Stimulated activated CD8-positive, alpha-beta memory T cell treated with anti-CD3 and anti-CD28 coated beads, Interleukin-2, amount 100 ng/mL, for 1 hour (primary cell): ENCODE measurements at places on chromosomes 6 and 20.
A peak's percentile ranks its signal among the peaks of the same experiment; 100 is the strongest.

GRCh38 chr6:117449549-117450439 lies 24.1 kb upstream of the ROS1 start:
- peak; percentile 6 for DNase-seq

- DNase-seq: no peak
These were observed 152.1 kb upstream of the SMLR1 start for GRCh38 chr6:130675072-130675471.

- no peak for DNase-seq
These were observed 318.7 kb downstream of the THBS2 start for GRCh38 chr6:168934660-168935627.

- DNase-seq: no peak
These were observed 327.8 kb upstream of the MAN1A1 start for GRCh38 chr6:119677384-119677783.

GRCh38 chr6:169933251-169933821 lies 181.9 kb downstream of the ERMARD start:
- no peak for DNase-seq

- no peak for DNase-seq
These were observed 7.9 kb downstream of the RAB32 start for GRCh38 chr6:146551545-146551944.

DNA sequence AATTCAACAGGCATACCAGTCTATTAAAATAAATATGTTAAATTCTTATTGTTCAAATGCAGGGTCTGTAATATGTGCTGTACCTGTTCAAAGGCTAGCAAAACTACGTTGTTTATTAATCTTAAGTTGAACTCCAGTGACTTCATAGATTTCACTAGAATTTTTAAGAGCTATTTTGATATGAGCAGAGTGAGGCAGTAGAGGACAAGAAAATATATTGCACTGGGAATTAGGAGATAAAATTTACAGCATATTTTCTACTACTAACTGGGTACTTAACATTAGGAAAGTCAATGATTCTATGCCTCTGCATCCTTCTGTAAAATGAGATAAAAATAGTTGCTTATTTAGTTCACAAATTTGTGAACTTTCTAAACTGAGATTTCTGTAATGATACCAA lies 162.2 kb upstream of the BMP5 start:
- no peak for DNase-seq

DNA sequence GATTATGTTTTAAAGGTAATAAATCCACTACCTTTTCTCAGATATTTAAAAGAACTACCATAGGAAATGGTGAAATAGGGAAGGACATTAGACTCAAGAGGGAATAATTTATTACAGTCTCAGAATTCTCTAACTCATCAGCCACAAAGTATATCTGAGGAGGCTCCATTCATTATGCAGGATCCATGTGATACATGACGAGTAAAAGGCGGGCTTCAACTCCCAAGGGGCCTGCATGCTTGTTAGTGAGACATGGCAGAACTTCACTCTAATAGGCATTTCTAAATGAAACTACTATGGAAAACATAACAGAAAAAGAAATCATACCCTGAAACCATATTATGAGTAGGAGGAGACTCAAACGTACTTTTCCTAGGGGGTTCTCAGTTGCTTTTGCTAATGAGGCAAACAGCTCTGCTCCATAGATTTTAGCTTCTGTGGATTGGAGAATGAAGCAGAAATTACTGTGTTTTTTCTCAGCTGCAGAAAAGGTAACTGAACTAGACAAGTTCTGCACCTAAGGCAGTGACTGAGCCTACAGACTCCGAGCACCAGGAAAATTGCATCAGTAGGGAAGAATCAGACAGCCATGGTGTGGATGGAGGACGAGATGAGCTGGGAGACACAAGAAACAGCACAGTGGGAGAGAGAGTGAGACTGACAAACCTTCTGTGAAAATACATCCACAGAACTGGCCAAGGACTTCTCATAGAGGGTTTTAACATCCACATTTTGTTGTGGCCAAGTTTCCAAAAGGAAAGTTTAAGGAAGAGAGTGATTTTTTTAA lies 254.6 kb upstream of the PRDM1 start:
- DNase-seq: no peak

- no peak for DNase-seq
These were observed 2.2 kb downstream of the TNF start for GRCh38 chr6:31577579-31577966.

GRCh38 chr20:63968928-63969760 lies 586 bp downstream of the ZNF512B start:
- no peak for DNase-seq

DNA sequence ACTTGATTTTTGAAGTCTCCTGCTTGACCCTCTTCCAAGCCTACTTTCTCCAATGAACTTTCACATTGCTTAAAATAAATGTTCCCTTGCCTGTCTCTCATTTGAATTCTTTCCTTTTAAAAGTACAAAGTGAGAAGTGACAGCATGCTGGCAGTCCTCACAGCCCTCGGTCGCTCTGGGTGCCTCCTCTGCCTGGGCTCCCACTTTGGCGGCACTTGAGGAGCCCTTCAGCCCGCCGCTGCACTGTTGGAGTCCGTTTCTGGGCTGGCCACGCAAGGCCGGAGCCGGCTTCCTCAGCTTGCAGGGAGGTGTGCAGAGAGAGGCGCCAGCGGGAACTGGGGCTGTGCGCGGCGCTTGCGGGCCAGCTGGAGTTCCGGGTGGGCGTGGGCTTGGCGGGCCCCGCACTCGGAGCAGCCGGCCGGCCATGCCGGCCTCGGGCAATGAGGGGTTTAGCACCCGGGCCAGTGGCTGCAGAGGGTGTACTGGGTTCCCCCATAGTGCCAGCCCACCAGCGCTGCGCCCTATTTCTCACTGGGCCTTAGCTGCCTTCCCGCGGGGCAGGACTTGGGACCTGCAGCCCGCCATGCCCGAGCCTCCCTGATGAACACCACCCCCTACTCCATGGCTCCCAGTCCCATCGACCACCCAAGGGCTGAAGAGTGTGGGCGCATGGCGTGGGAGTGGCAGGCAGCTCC lies 31.9 kb downstream of the SERPINB6 start:
- DNase-seq: no peak

- no peak for DNase-seq
These were observed 23.5 kb downstream of the CFAP206 start for GRCh38 chr6:87431263-87431662.

DNA sequence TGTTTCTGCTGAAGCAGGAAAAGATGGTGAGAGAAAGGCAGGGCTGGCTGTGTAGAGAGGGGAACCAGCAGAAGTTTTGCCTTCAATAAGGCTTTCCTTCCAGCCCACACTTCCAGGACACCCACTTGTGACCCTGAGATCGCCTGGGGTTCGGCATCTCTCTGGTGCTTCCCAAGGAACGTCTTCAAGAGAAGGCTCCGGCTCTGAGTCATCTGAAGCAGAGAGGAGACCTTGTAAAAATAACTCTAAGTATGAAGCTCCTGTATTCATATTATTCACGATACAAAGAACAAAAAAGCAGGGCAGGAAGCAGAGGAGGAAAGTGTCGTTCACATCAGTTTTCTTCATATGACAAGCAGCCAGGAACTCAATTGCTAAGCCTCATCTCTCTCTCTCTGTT lies 95.4 kb upstream of the MRPS10 start:
- no peak for DNase-seq

GRCh38 chr6:46899659-46900058 lies 22.1 kb downstream of the ADGRF5 start:
- no peak for DNase-seq

DNA sequence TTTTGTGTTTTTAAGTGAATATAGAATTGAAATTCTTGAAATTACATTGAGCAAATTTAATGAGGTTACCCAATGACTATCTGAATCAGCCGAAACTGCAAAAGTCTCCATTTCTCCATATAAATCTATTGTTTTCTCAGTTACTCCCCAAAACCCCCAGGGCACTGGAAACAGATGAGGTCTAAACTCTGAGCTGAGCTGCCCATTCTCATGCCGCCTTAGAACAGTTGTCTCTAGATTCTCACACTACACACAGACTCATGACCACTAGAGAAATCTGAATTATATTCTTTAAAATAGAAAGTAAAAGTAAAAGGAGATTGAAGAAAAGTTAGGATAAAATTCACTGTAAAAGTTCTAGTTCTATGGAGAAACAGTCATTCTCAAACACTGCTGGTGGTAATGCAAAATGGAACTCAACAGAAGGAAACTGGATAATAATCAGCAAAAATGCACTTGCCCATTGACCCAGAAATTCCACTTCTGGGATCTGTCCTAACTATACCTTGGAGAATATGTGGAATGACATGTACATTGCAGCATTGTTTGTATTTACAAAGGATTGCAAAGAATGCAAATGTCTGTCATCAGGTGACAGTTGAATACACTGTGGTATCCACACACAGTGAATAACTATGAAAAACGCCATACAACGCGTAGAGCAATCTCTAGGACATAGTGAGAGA lies 125.5 kb downstream of the IPCEF1 start:
- no peak for DNase-seq

DNA sequence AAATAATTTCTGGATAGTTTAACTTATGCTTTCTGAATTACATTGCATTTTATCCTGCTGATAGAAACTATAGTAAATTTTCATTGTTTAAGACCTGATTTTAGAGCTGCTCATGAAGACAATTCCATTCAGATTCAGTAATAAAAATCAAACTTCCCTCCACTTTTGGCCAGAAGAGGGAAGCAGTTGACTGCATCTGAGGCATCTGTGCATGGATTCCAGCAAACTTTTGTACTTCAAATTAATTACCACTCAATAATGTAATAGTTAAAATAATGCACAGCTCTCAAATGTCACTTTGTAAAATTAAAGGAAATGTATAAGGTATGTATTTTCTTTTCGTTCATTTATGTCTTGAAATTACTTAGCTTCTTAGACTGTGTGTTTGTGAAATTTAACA lies 64.2 kb upstream of the SLC35B3 start:
- no peak for DNase-seq

DNA sequence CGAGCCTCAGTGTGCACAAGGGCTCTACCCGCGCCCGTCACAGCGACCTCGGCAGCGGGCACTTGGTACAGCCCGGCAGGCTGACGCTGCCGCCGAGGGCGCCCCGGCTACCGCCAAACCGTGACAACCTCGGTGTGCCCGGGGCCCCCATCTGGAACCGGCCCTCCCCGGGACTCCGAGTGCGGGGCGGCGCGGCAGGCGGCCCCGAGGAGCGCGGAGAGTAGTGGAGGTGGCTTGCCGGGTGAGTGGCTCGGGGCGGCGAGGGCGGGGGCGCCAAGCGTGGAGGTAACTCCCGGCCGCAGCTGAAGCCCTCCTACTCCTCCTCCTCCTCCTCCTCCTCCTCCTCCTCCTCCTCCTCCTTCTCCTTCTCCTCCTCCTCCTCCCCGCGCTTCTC lies at the start of gene ISM1:
TSS of gene ISM1 (plus strand) at position 371 of the 394 bp plus-strand sequence. CDS start 503 bp downstream, outside the sequence.
- peak; percentile 4 for DNase-seq

DNA sequence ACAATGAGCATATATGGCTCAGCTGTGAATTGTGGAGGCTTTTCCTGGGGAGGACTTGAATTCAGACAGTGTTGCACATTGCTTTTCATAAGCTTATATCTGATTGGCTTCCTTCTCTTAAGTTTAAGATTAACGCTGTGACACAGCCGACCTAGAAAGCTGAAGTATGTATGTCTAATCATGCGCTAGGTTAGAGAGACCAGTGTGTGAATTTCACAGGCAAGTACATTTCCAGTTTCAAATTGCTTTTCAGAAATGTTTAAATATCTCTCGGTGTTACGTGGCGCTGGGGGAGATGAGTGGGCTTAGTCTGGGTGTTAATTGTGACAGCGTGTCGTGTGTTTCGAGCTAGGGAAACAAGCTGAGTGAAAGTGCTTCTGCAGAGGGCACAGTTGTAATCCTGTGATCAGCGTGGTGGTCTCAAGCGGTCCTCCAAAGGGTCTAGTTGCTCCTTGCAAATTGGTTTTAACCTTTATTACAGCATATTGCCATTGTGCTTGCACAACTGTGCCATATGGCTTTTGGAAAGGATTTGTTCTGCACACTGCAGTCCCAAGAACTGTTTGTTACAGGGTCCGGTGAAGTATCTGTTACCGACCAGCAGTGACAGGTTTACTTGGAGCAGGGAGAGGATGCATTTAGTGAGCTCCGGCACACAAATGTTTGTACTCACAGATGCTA lies 166.6 kb downstream of the SASH1 start:
- no peak for DNase-seq

DNA sequence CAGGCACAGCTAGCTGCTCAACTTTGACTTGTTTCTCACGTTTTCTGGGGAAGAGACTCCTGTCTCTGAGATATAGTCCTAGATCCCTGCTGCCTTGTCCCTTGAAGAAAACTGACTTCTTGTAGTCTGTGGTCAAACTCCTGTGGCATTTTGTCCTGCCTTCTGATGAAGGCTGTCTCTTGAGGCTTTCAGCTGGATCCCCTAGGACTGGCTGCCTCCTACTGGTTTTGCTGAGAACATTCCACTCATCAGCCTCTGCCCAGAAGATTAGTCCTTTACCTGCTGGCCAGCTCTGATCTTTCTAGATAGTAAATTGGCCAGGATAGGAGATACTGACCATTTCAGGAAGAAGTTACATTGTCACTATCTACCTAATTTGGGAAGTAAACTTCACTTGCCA lies 71.9 kb upstream of the CNR1 start:
- no peak for DNase-seq

- no peak for DNase-seq
These were observed 716.4 kb upstream of the CITED2 start for GRCh38 chr6:140090871-140091270.

- no peak for DNase-seq
These were observed 11.9 kb downstream of the GOPC start for GRCh38 chr6:117590447-117590846.

DNA sequence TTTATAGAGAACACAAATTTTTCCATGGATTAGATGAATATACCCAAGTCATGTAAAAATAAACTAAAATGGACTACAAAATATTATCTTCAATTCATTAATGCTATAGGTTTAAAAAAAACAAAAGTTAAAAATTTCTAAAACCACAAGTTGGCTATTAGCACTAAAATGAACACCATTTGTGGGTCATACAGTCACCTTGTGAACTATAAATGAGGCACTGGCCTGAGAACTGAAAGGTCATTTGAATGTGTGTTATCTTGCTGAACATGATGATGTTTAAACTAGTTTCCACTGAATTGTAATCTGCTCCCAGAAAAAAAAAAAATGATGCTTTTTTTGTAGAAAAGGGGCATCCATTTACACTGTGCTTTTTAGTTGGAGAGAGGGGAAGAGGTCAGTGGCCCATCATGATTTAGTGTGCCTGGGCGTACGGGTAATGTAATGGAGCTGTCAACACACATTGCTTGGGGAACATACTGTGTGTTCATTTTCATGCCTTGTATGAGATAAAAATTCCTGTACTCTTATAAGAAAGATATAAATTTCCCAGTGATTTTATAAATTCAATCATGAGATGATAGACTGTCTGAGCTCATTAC lies 96.6 kb upstream of the FKBP1C start:
- no peak for DNase-seq

GRCh38 chr6:7074870-7075269 lies 32.9 kb upstream of the RREB1 start:
- no peak for DNase-seq

DNA sequence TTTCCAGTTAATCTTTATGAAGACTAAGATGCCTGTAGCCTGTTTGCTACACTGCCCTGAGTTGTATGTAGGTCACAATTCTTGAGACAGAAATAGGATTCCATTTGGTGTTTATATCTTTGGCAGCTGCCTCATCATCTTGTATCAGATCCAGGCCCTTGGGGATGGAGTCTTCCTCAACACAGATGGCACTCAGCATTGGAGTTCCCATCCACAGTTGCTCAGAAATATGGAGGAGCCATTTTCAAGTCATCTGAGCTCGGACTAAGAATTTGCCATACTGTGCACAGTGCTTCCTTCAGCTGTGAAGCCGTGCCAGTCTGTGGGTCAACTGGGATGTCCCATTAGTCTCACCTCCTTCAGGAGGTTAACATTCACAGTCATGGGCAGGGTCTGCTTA lies 156.6 kb downstream of the ZDHHC14 start:
- DNase-seq: no peak

GRCh38 chr20:51595058-51595532 lies 52.6 kb upstream of the NFATC2 start:
- peak; percentile 61 for DNase-seq
